ENCODE measurements at places on chromosomes 6 and 20.

GRCh38 chr6:44696686-44697085, 309.2 kb downstream of the CDC5L start:
- DNase-seq: no peak

GRCh38 chr20:5191829-5192569, 65.2 kb downstream of the CDS2 start:
- peak; percentile 69 for DNase-seq

DNA sequence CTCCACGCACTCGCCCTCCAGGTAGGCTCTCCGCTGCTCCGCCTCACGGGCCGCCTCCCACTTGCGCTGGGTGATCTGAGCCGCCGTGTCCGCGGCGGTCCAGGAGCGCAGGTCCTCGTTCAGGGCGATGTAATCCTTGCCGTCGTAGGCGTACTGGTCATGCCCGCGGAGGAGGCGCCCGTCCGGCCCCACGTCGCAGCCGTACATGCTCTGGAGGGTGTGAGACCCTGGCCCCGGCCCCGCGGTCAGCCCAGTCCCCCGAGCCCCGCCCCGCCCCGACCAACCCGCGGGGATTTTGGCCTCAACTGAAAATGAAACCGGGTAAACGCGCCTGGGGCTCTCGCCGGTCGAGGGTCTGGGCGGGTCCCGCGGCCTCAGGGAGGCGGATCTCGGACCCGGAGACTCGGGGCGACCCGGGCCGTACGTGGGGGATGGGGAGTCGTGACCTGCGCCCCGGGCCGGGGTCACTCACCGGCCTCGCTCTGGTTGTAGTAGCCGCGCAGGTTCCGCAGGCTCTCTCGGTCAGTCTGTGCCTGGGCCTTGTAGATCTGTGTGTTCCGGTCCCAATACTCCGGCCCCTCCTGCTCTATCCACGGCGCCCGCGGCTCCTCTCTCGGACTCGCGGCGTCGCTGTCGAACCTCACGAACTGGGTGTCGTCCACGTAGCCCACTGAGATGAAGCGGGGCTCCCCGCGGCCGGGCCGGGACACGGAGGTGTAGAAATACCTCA, 598 bp downstream of the HLA-B start:
- no peak for DNase-seq

- no peak for DNase-seq
Observed at GRCh38 chr6:77403424-77403823, 59.9 kb downstream of the HTR1B start.

GRCh38 chr6:136037876-136038460, 186.5 kb downstream of the PDE7B start:
- DNase-seq: no peak

DNA sequence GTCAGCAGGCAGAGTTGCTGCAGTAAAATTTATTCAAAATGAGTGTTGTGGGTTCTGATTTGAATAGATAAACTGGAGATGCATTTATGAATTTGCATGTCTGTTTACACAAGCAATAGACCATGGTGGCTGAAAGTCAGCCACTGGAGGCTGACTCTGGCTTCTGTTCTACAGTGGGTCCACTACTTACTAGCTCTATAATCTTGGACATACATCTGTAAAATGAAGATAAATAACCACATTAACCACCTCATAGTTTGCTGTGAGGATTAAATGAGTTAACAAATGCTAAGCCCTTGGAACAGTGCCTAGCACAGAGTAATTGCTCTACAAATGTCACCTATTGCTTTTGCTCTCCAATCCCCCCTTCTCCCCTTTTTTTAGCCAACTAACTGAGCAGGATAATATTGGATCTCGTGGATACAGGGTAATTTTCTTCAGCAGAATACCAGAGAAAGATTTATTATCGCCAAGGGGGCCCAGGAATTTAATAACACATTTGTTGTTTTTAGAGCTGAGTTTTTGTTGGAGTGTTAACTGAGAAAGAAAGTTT, 1.4 kb upstream of the PM20D2 start:
- DNase-seq: no peak

All from iPS-NIHi11 (cell line).